ENCODE measurements at places on chromosomes 2 and 18.

- no peak for DNase-seq
Observed at GRCh38 chr2:134306521-134306920, 52.6 kb downstream of the MGAT5 start.

DNA sequence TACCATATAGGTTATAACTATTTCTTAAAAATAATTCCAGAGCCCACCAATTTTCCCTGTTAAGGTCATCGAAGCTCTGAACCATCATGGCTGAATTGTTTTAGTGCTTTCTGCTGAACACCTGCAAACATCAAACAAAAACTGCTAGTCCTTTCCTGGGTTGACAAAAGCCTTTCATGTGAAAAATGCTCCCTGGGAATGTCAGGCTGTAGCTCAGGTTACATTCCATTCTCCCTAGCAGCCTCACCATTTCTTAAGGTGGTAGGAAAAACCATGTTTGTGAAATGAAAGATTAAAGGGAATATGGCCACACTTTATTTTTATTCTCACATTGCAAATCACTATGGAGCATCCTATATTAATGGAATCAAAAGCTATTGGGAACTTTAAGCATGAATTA lies 5.7 kb downstream of the TCF4 start:
- no peak for DNase-seq

GRCh38 chr18:6741786-6742185 lies 12.3 kb downstream of the ARHGAP28 start:
- no peak for DNase-seq

GRCh38 chr2:228688007-228688645 lies 506.6 kb upstream of the SPHKAP start:
- no peak for DNase-seq

DNA sequence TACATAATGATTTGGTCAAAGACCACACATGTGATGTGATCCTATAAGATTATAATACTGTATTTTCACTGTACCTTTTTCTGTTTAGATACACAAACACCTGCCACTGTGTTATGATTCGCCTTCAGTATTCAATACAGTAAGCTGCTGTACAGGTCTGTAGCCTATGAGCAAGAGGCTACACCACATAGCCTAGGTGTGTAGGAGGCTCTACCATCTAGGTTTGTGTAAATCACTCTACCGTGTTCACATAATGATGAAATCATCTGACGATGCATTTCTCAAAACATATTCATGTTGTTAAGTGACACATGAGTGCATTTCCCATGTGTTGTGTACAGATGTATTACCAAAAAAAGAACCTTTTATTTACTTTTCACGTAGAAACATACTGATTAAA lies 74.5 kb downstream of the USP40 start:
- DNase-seq: no peak

DNA sequence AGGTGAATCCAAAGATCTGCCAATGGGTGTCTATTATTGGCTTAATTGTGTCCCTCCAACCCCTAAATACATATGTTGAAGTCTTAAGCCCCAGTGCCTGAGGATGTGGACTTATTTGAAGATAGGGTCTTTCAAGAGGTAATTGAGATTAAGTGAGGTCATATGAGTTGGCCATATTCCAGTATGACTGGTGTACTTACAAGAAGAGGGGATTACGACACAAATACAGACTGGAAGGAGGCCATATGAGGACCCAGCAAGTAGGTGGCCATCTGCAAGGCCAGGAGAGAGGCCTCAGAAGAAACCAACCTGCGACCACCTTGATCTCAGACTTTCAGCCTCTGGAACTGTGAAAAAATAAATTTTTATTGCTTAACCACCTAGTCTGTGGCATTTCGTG lies 121.1 kb upstream of the FN1 start:
- no peak for DNase-seq

- DNase-seq: no peak
Observed at GRCh38 chr2:70202236-70202806, 11.5 kb upstream of the C2orf42 start.

DNA sequence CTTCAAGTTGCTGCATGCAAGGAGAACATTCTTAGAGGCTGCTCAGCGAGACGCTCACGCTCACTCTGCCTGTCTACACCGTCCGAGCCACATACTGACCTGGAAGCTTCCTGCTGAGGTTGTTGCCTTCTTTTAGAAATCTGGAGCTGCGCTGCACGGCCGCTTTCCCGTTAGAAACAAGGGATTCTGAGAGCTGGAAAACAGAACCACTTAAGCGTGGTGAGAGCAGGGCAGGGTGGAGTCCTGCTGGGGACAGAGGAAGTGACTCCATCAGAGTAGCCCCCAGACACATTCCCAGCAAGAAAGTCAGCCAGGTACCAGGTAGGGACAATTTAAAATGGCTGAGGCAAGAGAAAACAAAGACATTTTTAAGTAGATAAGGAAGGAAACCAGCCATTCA lies 135.2 kb downstream of the LAMA1 start:
- DNase-seq: no peak

DNA sequence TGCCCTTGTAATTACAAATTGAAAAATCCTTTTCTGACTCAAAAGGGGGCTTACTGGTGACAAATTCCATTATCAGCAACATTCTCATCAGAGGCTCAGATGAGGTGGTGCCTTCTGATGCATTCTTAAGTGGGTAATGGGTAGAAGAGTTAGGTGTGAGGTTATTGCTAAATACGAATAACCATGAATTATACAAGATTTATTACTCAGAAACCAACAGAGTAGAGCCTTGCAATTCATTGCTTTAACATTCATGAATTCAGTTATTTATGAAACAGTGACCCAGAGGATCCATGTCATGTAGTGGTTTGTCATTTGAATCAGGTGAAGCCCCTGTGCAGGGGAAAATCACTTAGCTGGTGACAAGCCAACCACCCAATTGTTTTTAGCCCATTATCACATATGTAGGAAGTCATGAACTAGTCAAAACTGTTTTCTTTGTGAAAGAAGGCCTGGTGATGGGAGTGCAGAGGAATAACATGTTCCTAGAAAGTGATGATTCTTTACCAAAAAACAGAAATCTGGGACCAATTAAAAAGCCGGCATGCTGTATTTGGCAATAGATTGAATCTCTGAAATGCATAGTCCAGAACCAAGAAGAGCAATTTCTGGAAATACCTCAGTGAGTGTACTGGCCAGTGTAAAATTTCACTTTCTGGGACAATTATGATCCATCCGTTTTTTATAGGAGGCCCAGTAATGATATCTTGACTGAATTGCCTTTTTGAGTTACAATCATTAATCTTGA lies 70.2 kb downstream of the CRIM1 start:
- DNase-seq: no peak

DNA sequence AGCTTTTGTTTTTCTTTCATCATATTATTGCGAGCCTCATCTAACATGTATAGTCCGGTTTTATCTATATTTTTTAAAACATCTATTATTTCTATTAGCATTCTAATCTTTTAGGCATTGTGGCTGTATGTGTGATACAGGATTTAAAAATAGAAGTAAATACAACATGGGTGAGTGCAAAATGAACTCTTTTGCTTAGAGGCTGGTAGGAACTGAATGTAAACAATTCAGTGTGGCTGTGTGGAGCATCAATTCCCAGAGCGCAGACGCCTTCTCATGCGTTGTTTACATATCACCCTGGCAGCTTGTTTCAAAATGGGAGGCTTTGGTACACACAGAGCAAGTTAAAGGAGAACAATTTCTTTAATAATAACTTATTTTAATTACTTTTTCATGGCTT lies 836 bp downstream of the DTNA start:
- no peak for DNase-seq

DNA sequence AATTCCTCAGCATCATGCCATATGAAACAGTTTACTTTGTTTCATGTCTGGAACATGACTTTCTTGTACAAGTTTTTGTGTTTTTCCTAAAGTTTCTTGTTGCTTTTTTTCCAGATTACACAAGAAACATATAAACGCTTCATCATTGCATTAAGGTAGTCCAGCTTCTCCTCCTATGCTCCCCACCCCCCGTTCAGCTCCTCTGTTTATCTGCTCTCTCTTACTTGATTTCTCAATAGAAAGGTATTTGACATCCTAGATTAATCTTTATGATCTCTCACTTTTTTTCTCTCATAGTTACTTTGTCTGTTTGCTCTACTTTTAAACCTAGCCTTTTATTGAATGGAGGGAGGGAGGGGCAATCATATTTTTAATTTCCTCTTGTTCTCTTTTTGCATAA lies 25.4 kb downstream of the SLC40A1 start:
- DNase-seq: no peak

GRCh38 chr2:57080035-57080434 lies 896.2 kb downstream of the CCDC85A start:
- no peak for DNase-seq

DNA sequence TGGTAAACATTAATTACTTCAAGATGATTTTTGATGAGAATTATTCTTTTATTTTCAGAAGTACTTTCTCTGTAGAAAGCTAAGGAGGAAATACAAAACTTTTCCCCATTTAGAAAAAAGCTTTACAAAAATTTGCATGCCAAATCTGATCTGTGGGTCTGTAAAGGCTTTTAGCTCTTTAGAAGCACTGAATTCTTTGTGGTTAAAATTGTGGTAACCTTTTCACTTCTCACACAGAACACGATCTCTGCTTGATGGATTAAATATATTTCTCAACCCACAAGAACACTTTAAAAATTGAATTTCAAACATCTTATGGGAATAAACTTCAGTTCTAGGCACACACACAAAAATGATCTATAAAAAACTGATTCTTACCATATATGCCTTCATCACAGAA lies 63.7 kb downstream of the VIL1 start:
- DNase-seq: no peak

GRCh38 chr2:191869178-191869577 lies 22.3 kb upstream of the CAVIN2 start:
- DNase-seq: no peak

- DNase-seq: no peak
Observed at GRCh38 chr2:19673213-19673791, 228.5 kb downstream of the TTC32 start.

- no peak for DNase-seq
Observed at GRCh38 chr2:129768485-129769184, 210.8 kb upstream of the RAB6C start.

DNA sequence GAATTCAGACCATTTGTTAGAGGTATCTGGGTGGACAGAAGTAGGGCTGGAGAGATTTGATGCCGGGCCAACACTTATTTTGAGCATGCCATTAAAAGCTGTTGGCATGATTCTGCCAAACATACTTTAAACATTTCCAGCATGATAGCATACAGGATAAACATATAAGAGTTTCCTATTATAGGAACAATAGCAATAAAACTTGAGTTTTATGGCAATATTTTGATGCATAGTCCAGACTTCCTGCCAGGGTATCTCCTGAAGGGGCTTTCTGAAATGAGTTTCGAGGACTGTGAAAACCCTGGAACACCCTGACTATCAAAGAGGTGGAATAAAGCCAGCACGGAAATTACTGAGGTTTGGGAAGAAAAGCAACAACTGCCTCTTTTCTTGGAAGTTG lies 1398.0 kb upstream of the NXPH2 start:
- DNase-seq: no peak

- no peak for DNase-seq
Observed at GRCh38 chr2:36662638-36663037, 33.9 kb upstream of the VIT start.

DNA sequence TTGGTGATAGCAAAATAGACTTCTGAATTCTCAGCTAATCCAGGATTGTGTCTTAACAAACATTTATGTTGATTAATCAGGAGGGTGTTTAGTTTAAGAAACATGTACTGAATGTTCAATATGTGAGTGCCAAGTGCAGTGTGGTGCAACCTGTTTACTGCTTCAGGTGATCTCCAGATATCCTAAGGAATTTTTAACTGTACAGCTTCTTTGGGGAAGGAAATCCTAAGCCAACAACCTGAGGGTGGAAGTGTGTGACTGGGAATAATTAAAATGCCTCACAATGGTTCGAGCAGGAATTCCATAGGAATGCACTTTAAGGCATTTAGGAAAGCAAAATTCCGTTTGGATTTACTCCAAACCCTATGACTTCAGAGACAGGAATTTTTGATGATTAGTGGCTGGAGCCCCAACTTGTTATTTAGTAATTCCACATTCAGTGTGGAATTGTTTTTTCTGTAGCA lies 16.4 kb downstream of the CRIM1 start:
- no peak for DNase-seq

DNA sequence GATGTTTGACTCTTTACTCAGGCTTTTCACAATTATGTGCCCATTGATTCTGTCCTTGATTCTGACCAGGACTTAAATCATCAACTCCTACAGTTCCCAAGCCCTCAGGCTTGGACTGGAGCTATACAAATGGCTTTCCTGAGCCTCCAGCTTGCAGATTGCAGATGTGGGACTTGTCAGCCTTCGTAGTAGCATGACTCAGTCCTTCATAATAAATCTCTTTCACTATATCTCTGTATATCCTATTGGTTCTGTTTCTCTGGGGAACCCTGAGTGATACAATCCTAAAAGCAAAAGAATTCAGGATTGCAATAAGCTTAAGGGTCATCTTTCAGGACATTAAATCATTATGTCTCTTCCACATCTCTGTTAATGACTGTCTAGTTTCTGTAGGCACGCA lies 356.6 kb downstream of the RIT2 start:
- DNase-seq: no peak

- DNase-seq: no peak
Observed at GRCh38 chr2:220504938-220505503, 877.6 kb downstream of the SLC4A3 start.

GRCh38 chr18:42048158-42048557 lies 93.1 kb downstream of the PIK3C3 start:
- peak; percentile 10 for DNase-seq

GRCh38 chr2:64751286-64752260 lies 97.9 kb upstream of the SERTAD2 start:
- no peak for DNase-seq

GRCh38 chr2:9212661-9213411 lies 6.2 kb downstream of the ASAP2 start:
- no peak for DNase-seq

- DNase-seq: no peak
Observed at GRCh38 chr2:232449964-232450363, 6.0 kb upstream of the ALPI start.

- no peak for DNase-seq
Observed at GRCh38 chr2:145085612-145086011, 565.7 kb upstream of the ZEB2 start.

DNA sequence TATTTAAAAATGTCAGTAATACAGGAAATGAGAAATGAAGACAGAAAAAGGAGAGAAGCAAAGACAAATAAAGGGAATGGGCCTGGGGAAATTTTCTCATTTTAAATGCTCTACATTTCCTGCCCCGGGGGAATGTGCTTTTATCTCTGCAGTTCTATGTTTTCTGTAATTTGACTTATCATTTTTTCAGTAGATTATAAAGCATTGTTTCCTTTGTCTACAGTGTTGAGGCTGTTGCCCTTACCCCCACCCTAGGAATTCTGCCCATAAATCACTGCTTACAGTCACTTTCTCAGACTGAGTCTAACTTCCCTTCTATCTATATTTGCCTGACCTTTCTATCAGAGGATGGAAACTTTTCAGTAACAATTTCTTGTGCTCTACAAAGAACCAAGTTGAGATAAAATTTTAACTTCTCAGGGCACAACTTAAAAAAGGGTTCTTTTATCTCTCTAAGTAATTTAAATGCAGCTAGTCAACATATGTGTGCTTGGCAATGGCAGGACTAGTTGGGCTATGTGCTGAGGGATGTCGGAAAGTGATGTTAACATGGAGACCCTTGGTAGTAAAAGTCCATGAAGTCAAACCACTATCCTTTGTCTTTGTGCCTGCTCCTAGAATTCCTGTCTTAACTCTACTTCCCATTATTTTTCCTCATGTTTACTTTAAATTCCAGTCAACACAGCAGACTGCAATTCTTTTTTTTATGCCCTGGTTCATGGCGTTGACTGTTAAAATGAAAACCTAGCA lies 146.5 kb upstream of the MMADHC start:
- no peak for DNase-seq
